ENCODE measurements at places on chromosomes 1 and 21. TPM values are rescaled to one million over a fixed set of nuclear protein-coding genes. Genes with fewer than 3 reads are reported as not detected.

OR6N1 gene
- not detected for total RNA-seq

DNA sequence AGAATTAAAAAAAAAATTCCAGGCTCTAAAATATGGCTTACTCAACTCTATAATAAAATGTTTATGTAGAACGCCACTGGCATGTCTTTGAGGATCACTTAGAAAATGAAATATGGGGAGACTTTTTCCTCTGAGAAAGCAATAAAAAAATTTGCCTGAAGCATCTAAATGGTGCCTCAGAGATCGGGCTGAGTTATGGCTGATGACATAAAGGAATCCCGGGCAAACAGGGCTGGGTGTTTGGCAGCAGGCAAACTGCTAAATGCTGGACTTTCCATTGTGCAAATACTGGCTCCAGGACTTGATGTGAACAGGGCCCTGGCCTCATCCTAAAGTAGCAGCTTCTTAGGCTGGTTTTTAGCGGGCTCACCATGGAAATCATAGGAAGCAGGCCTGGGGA is 44.5 kb upstream of the C1orf87 start:
- DNase-seq, result no peak

- DNase-seq, result no peak
Observed at GRCh38 chr21:36065497-36066036, 4.3 kb upstream of the CBR1 start.

IL22RA1 gene
- not detected for total RNA-seq

GRCh38 chr1:168509875-168510791 is 33.7 kb downstream of the XCL2 start:
- DNase-seq, result peak; percentile 16

DNA sequence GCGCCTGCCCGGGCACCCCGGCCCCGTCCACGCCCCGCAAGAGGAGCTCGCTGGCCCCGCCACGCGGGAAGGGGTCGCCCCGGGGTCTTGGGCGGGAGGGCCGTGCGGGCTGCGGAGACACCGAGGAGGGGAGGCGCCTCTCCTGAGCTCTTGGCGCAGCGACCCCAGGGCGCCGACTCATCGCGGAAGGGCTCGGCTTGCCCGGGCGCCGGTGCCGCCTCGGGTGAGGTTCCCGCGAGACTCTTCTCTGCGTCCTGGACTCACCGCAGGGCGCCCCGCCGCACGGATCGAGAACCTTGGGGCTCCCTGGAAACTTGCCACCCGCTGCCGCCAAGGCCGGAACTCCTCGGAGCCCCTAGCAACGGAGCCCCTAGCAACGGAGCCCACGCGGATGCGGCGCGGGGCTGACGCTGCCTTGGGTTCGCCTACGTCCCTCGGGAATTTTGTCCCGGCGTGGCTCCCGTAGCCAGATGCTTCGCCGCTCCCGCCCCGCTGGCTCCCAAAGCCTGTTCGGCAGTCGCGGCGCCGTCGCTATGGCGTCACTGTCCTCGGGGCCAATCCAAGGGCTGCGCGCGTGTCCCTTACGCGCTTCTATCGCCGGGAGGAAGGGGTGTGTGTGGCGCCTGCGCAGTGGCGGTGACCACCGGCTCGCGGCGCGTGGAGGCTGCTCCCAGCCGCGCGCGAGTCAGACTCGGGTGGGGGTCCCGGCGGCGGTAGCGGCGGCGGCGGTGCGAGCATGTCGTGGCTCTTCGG is at the start of gene ATAD3A:
TSS of gene ATAD3A (plus strand) at position 630 of the 753 bp plus-strand sequence. CDS start at position 737, 107 bp downstream.
- peak; percentile 92 for DNase-seq

ARHGEF16 gene
- total RNA-seq, result not detected

AMY2B gene
- 8.4 TPM for total RNA-seq

DNA sequence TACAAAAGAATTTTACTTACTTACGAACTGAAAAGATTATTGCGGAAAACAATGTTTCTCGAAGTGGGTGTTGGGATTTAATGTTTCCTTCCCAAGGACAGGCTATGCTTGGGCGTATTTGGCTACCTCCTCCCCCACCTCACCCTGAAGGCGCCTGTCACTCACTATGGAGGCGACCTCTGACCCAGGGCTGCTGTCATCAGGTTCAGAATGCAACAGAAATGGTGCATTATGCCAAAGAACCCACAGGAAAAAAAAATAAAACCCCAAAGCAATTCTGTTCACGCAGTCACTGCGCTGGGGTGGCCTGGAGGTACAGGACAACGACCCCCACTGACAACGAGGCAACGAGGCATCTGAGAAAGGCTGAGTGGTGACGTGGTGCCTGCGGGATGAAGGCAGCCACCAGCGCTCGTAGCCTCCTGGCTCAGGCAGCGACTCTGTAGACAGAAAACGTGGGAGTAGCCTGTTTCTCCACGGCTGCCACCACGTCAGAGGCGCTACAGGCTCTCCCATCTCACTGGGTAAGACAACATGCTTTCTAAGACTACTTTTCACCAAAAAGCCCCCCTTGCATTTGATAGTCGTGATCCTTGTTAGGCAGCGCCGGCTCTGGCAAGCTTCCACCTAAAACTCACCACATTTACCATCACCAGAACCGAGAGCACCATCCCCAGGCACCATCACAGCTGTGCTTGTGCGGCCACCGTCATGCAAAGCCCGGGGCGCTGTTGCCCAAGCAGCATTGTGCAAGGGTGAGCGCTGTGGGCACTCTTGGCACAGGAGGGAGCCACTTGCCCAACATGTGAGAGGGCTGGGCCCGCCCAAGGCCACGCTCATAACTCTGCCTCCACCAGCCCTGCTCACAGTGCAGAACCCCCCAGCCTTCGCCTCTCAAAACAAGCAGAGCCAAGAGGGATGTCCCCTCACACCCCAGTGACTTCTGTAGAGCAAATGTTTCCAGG is 14.3 kb downstream of the NADK start:
- no peak for DNase-seq

GRCh38 chr1:76250271-76250670 is 175.7 kb downstream of the ST6GALNAC3 start:
- no peak for DNase-seq

- no peak for DNase-seq
Observed at GRCh38 chr1:245278846-245279245, 124.1 kb downstream of the KIF26B start.

DNA sequence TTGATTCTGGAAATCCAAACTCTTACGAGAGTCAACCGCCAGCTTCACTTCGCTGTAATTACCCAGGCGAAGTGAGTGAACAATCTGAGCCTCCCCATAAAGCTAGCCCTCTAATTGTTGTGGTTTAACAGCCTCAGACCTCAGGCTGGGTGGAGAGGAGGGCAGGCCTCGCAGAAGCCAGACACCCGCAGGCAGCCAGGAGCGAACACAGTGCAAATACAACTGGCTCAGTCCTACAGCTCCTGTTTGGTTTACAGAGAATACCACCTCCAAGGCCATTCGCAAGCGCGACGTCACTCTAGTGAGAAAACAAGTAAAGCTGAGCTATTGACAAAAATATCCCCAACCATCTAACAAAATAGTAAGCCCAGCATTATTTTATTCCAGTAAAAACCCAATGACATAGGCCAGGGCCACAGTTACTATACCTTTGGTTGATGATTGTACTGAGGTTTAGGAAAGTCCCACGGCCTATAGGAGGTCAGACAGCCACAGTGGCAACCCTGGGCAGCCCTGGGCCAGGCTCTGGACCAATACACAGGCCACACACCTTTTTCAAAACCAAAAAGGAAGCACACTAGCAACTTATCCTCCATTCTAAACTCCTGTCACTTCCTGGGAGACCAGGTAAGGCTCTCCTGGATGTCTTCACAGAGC is 163.3 kb downstream of the ETS2 start:
- DNase-seq, result no peak

- no peak for DNase-seq
Observed at GRCh38 chr1:92975551-92976232, 14.4 kb upstream of the DIPK1A start.

AIM2 gene
- total RNA-seq, result 42.3 TPM
